Activated T-cell treated with anti-CD3 and anti-CD28 coated beads, Interleukin-2, amount 50 U/mL, for 1 hour (primary cell): ENCODE measurements at places on chromosomes 2 and 18.

DNA sequence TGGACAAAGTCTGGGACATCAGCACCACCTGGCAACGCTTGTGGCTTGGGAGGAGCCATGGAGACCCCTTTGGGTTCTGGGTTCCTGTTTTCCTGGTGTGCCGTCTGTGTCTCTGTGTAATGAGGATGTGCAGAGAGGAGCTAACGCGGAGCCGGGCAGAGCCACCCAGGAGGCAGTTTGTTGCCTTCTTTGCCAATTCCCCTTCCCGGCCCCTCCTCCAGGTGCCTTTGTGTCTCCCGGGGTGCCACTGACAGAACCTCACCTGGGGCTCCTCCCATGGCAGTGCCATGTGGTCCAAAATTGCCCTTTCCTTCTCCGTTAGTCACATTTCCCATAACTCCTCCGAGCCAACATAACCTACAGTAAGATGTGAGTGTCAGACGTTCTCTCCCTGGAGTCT, 13.0 kb downstream of the POMC start:
- no peak for DNase-seq

DNA sequence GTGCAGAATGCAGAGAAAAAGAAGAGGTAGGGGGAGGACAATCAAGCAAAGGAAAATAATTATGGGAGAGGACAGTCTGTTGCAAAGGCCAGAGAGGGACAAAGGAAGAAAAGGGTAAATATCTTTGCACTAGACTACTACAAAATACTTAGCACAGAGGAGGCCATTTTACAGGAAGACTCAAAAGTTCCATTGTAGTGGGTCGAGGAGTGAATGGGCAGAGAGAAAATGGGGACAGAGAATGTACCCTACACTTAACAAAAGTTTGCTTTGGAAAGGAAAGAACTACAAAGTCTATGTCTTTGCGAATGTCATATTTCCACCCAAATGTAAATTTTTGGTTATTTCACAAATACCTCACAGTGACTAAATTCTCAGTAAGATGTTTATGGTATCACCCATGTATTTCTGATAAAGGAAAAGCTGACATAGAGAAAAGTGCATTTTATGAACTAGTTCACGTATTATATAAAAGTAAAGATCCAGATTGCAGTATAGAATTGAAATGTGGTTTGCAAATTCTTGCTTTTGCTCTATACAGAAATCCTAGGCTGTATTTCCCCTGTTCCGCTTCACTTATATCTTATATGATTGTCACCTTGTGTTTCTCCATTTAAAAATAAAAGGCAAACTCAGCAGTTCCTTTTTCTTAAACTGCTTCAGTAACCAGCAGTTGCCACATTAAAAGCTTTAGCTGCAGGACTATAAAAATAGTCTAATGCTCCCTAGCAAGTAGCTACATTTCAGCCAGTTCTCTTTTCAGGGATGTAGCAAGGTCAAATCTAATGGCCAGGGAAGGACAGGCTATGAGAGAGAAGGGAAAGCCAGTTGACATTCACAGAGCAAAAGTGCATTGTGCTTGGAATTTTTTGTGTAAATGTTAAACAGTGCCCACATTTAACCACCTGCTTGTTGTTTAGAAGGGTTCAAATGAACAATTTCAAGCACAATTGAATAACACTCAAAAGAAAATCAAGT, 79.7 kb upstream of the CYTIP start:
- no peak for DNase-seq

DNA sequence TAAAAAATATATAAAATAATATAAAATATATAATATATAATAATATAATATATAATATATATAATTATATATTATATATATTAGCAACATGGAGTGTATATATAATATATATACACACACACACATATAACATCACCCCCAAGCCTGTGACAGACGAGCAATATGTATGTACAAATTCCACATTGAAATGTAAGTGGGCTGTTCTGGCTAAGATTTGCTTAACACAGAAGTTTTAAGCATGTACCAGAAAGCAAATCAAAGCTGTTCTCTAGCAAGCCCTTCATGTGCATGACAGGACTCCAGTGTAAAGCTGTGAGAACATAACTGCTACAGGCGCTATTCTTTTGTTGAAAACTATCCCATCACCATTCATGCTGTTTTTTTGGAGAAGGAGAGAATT, 261.7 kb upstream of the TNP1 start:
- no peak for DNase-seq

GRCh38 chr2:46256563-46257142, 40.6 kb upstream of the EPAS1 start:
- no peak for DNase-seq

GRCh38 chr2:127007652-127008051, 99.3 kb downstream of the BIN1 start:
- DNase-seq = no peak

GRCh38 chr2:61116302-61116701, 45.7 kb upstream of the C2orf74 start:
- DNase-seq = no peak

DNA sequence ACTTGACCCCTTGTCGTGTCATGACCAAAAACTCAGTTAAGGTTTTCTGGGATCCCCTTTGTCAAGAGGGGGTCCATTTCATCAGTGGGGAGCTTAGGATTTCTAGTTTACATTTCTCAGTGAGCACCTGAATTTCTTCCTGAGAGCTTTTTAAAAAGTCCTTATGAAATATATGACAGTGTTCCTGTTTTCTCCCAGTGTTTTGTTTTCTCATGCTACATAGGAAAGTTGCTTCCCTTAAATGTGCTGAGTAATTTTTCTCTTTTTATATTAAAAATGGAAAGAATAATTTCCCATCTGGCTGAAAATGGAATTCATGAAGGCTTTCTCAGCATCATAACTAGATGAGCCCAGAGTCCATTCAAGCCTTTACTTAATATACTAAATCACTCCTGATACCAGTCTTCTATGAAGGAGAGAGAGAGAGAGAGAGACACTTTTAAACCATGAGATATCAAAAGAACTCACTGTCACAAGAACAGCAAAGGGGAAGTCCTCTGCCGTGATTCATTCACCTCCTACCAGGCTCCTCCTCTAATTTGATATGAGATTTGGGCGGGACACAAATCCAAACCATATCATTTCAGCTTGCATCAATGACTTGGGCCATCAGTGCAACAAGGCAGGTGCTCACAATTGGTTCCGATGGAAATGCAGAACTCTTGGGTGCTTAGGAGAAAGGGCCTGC, 61.1 kb downstream of the XRCC5 start:
- no peak for DNase-seq

GRCh38 chr2:162480067-162480466, 136.1 kb downstream of the GCA start:
- no peak for DNase-seq

DNA sequence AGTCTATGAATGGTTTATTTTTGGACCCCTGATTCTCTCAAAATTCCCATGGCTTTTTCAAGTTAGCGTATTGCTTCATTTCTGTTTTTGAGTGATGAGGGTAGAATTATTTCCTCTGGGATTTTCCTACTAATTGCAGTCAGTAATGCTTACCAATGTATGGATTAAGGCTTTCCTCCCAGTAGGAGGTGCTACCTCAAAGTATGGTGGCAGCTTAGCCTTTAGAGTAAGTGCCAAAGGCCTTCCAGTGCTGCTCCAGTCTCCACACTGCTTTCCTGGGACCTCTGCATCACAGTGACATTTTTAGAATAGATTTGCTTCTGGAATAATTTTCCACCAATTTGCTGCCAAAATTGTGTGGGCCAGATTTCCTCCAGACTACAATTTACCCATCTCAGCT, 16.2 kb upstream of the SSB start:
- DNase-seq = no peak

DNA sequence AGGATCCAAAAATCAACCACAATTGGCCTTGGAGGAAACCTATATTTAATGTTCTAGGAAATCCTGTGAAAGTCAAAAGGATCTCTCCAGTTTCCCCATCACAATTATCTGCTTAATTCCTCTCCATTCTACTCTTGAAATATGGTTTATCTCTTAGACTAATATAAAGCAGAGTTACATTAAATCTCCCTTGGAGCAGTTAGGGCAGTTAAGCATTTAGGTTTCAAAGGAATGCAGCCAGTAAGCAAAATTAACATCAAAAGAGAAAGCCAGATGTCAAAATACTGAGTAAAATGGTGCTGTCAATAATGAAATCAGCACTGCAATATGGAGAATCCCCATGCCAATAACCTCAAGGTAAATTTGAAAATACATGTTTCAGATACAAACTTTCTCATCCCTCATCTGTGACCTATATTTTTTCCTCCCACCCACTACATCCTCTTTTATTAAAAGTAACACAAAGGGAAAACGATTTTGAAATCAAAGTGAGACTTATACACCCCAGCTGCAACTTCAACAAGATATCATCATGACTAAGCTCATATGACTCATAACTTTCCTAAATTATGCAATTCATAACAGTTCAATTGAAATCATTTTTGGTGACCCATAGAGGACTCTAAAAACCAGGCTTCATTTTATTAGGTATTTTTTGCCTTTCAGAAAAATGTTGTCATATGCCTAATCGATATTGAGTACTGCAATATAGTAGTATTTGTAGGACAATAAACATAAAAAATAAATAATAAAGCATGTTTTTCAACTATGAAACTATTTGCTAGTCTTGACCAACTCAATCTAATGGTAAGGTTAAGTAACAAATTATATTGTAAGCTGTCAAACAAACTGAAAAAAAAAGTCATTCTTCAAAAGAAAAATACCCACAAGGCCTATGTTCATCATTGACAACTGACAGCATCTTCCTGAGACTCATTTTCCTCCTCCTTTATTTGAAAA, 3.1 kb downstream of the ADAM17 start:
- no peak for DNase-seq

- peak; percentile 84 for DNase-seq
Measured at GRCh38 chr2:25215948-25216679, 47.7 kb upstream of the POMC start.

DNA sequence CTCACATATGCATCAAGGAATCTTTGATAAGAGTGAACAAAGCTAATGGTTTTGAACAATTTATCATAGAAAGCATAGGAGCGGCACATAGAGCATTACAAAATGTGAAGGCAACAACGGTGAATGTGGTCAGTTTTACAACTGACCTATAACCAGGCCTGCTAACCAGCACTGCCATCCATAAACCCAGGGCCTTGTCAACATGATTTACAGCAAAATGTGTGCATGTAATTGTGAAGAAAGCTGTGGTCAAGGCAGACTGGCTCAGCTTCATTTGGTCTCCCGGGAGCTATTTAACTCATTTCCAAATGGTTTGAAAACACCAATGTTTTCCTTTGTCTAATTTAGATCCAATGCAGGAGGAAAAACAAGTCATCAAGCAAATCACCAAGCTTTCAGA, 119.8 kb downstream of the DHRS9 start:
- DNase-seq = no peak

- DNase-seq = no peak
Measured at GRCh38 chr2:134308474-134309385, 54.9 kb downstream of the MGAT5 start.

DNA sequence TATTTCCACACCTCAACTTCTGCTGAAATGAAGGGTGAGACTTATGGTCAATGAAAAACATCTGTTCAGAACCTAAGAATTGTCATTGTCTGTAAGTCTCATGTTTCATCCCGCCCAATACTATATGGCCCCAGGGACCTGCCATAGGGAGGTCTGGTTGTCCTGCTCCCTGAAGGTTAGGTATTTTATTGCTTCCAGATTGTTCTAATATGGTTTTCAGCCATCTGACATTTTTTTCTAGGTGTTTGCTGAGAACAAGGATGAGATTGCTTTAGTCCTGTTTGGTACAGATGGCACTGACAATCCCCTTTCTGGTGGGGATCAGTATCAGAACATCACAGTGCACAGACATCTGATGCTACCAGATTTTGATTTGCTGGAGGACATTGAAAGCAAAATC, 7.3 kb downstream of the XRCC5 start:
- DNase-seq = no peak

DNA sequence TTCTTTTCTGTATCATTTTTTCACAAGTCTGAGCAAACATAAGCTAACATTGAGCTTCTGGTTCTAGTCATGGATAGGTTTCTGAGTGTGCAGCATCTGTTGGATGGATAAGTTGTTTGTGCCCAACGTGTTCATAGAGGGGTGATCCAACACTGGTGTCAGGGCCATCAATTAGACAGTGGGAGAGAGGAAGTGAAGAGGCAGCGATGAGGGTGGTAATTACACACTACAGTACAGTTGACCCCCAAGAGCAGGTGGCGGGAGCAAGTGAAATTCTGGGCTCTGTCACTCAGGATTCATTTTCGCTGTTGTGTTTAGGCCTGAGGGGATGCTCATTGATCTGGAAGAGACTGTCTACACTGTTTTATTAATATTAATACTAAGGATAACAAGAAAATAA, 180.0 kb upstream of the CXCR4 start:
- no peak for DNase-seq

GRCh38 chr18:57469884-57470283, 34.7 kb downstream of the ONECUT2 start:
- no peak for DNase-seq

DNA sequence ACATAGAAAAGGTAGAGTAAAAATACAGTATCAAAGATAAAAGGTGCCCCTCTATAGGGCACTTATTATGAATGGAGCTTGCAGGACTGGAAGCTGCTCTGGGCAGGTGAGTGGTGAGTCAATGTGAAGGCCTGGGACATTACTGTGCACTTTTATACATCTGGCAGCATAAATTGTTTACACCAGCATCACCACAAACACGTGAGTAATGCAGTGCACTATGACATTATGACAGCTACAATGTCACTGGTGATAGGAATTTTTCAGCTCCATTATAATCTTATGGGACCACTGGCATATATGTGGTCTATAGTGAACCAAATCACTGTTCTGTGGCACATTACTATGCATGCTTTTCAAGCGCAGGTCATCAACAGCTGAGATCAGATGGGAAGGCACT, 48.1 kb downstream of the TPGS2 start:
- DNase-seq = no peak

- DNase-seq = no peak
Measured at GRCh38 chr2:118464046-118464445, 375.8 kb downstream of the INSIG2 start.

DNA sequence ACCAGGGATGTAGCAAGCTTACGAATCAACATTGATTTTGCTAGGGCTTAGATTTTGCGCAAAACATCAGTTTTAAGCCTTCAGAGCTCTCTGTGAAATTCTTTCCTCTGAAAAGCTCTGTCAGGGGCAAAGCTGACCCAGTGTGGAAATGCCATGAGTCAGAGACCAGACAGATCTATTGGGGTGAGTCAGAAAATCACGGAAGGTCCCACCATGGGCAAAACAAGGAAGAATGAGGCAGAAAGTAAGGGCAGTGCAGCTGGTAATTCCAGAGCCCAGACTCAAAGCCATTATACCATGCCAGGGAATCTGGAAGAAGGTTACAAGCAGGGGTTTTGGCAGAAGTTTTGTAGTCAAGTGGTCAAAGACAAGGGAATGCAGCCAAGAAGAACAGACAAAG, 256.6 kb upstream of the CTAGE1 start:
- no peak for DNase-seq

GRCh38 chr2:215773728-215774127, 239.6 kb downstream of the MREG start:
- DNase-seq = no peak

GRCh38 chr2:19458427-19459003, 100.1 kb upstream of the OSR1 start:
- no peak for DNase-seq

- no peak for DNase-seq
Measured at GRCh38 chr2:111706481-111707001, 177.5 kb downstream of the ANAPC1 start.
